Kidney (tissue), 22 donors: ENCODE measurements at places on chromosomes 16 and 17. TPM values are rescaled to one million over a fixed set of nuclear protein-coding genes. Genes with fewer than 3 reads are reported as not detected.

Gene TBX2
- 66.4 TPM for total RNA-seq

Gene SLC13A5
- total RNA-seq, result not detected

Gene SSTR5
- total RNA-seq, result 6.7 TPM

Gene LITAFD
- total RNA-seq, result not detected

Gene SDK2
- 2.4 TPM for total RNA-seq

Gene SHBG
- 0.57 TPM for total RNA-seq

Gene SARM1
- total RNA-seq, result 23.8 TPM

Gene TNFRSF17
- 3.0 TPM for total RNA-seq

Gene ZNF597
- total RNA-seq, result 3.4 TPM

Gene TMEM235
- not detected for total RNA-seq

Gene TBX21
- total RNA-seq, result 1.9 TPM

Gene PYCARD
- 26.5 TPM for total RNA-seq

Gene MT3
- total RNA-seq, result not detected

Gene KRT33B
- total RNA-seq, result not detected

Gene EME1
- 1.0 TPM for total RNA-seq

Gene SOX15
- 0.88 TPM for total RNA-seq

Gene AANAT
- not detected for total RNA-seq

Gene SMIM5
- 8.0 TPM for total RNA-seq

Gene TRPV3
- 1.2 TPM for total RNA-seq

Gene SLC22A31
- total RNA-seq, result 1.8 TPM

Gene KRTAP9-2
- total RNA-seq, result not detected

Gene TP53TG3B
- not detected for total RNA-seq

Gene SULT1A3
- total RNA-seq, result 19.8 TPM

Gene ABCA5
- total RNA-seq, result 25.1 TPM

Gene TBC1D3C
- not detected for total RNA-seq

Gene UBALD1
- 38.3 TPM for total RNA-seq

Gene CARD14
- 1.7 TPM for total RNA-seq

Gene KRT222
- 6.6 TPM for total RNA-seq

Gene ABCC11
- total RNA-seq, result not detected

Gene C16orf54
- 4.9 TPM for total RNA-seq

Gene PRSS22
- total RNA-seq, result 30.8 TPM

Gene KRT28
- total RNA-seq, result not detected

Gene PRSS36
- total RNA-seq, result 4.1 TPM

Gene ACSM5
- total RNA-seq, result 8.6 TPM

Gene UBALD2
- 54.3 TPM for total RNA-seq

Gene OTOP3
- not detected for total RNA-seq

Gene VAT1L
- 0.85 TPM for total RNA-seq

Gene KRT16
- 3.1 TPM for total RNA-seq

Gene LDHD
- 14.7 TPM for total RNA-seq

Gene DHRS13
- 29.5 TPM for total RNA-seq

Gene KRTAP2-1
- not detected for total RNA-seq

Gene PRPF8
- 236 TPM for total RNA-seq

Gene NTHL1
- total RNA-seq, result 15.3 TPM

Gene CLEC19A
- total RNA-seq, result not detected

Gene HEATR9
- 0.16 TPM for total RNA-seq

Gene SLFN14
- 0.09 TPM for total RNA-seq

Gene RAMP2
- 55.7 TPM for total RNA-seq
